Effector CD4-positive, alpha-beta T cell (primary cell): ENCODE measurements at places on chromosomes 16 and 17.

DNA sequence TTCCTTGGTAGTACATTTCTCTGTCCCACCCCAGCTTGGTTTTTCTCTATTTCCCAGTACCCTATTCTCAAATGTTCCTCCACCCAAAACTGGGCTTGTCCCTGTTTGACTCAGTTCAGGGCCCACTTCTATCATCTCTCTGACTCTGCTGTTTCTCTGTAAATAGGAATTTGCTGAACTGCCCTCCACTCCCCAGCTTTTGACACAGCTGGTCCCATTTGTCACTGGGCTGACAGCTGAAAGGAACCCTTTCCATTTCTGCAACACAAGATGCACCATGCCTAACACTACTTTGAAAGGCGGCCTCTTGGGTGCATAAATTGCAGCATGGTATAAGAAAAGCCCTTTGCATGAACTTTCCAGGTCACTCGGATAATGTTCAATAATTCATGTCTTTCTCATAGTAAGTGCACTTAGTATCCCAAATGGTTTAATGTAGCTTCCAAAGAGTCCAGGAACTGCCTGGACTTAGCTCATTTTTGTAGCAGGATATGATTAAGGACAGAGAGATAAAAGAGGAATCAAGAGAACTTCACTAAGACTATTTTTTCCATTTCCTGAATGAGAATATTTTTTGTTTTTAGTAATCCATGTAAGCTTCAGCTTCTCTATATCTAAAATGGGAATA lies 256.7 kb downstream of the CDH11 start:
- DNase-seq, result no peak

DNA sequence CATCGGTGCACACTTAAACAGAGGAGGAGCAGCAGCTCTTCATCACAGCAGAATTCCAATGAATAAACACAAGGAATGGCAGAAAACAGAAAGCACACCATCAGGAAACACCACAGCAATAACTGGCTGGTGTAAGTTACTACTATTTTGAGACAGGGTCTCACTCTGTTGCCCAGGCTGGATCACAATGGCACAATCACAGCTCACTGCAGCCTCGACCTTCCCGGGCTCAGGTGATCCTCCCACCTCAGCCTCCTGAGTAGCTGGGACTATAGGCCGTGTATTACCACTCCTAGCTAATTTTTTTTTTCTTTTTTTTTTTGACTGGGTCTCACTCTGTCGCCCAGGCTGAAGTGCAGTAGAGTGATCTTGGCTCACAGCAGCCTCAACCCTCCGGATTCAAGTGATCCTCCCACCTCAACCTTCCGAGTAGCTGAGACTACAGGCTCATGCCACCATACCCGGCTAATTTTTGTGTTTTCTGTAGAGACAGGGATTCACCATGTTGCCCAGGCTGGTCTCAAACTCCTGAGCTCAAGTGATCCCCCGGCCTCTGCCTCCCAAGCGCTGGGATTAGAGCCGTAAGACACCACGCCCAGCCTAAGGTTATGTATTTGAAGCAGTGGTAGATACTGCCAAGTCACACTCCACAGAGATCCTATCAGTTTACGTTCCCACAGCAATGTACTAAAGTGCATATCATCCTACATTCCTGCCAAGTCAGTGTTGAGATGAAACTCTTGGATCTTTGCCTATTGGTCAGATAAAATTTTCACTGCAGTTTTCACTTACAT lies 20.7 kb downstream of the TRAP1 start:
- no peak for DNase-seq

DNA sequence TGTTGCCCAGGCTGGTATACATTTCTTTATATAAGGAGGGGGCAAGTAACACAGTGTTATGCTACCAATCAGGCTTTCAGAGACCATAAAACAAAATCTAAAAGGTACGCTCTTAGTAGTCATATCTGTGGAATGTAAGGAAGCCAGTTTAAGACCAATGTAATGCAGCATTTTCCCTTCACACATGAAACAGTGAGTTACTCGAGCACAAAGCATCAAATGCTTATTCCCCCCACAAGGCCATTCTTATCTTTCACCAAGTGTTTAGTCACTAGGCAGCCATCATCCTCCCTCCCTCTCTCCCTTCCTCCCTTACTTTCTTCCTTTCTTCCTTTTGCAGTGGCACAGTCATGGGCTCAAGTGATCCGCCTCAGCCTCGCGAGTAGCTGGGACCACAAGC lies 12.8 kb downstream of the HMOX2 start:
- DNase-seq, result no peak

DNA sequence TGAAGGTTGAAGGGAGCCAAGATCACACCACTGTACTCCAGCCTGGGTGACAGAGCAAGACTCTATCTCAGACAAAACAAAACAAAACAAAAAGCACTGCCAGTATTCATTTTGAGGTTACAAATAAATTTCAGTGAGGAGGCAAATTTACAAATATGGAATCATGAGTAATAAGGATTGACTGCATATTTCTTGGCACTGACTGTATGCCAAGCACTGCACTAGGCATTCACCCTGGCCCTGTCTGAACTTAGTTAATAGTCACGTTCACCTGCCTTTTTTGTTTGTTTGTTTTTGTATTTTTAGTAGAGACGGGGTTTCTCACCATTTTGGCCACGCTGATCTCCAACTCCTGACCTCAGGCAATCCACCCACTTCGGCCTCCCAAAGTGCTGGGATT lies 5.1 kb downstream of the LDAF1 start:
- DNase-seq, result no peak

DNA sequence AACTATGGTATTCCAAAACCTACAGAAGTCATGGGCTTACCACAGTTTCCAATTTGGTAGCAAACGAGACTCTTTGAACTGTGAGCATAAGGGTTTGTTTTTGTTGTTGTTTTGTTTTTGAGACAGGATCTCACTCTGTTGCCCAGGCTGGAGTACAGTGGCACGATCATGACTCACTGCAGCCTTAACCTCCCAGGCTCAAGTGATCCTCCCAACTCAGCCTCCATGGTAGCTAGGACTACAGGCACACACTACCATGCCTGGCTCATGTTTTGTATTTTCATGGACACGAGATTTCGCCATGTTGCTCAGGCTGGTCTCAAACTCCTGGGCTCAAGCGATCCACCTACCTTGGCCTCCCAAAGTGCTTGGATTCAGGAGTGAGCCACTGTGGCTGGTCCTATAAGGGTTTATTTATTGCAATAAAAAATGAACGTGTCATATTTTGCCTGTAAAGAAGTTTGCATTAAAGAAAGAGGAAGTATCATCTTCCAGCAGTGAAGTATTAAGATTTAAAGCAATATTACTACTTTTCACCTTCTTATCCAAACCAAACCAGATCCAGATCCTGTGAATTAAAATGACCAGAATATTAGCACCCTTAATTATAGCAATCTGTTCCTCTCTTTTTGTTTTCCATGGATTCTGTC lies 37.2 kb downstream of the KCNJ2 start:
- DNase-seq, result no peak

GRCh38 chr17:80346498-80347275 lies 68.3 kb upstream of the ENDOV start:
- no peak for DNase-seq

DNA sequence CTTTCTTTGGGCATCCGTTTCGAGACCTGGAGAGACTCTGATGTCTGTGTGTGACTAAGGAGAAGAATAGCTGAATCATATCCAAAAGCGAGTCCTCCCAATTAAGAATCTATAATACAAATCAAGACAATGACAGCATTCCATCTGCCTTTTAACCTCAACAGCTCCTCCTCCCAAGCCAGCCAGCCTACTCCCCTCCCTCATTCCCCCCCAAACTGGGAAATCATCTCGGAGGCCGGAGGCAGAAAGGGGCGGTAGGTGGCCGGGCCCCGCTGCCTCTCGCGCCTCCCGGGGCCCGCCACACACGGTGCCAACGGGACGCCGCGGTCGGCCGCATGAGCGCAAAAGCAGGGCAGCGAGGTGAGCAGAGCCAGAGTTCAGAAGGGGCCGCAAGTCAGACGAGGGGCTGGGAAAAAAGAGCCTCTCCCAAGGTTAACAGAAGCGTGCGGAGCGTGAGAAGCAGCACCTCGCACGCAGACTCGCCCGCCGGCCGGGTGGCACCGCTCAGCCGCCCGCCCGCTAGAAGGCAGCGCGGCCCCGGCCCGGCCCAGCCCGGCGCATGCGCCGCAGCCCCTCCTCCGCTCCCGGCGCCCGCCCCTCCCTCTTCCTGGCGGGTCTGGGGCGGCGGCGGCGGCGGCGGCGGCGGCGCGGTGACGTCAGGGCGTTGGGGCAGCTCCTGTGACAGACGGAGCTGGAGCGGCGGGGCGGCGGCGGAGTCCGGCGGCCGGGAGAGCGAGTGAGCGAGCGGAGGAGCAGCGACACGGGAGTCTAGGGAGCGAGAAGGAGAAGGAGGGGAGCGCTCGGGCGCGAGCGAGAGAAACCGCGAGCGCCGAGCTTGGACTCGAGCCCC lies at the start of gene PAFAH1B1:
Gene PAFAH1B1 (plus strand): TSS at position 684 of the 850 bp plus-strand sequence. CDS start 44,635 bp downstream, outside the sequence.
- DNase-seq, result peak; percentile 90

DNA sequence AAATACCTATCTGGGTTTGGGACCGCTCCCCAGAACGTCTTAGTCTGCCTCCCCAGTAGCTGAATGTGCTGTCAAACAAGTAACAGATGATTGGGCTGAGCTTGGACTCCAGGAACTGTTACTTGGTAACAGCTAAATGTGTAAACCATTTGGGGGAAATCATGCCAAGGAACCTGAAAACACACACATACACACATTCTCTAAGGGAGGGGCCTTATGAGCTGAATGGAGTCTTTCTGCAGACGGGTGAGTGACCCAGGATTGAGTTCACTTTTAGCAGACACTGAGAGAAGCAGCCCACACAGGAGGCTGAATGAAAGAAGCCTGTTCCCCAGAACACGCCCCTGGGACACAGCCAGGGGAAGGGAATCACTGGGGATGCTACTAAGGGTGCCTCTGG lies 1.6 kb downstream of the ACLY start:
- no peak for DNase-seq

DNA sequence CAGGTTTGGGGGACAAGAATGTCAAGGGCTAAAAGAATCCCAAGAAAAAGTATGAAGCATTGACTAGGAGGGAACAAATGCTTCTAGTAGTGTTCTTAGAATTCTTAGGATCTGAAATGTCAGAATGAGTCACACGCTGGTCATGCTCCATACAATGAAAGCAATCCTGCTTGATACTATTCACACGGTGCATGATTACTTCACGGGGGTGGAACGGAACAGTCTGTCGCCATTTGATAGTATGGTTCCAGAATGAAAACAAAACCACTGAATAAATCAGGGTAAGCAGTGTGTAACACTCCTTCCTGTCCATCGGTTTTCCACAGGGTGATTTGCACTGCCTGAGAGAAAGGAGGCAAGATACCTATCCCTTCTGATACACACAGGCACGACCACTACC lies 22.9 kb upstream of the YWHAE start:
- DNase-seq, result no peak

DNA sequence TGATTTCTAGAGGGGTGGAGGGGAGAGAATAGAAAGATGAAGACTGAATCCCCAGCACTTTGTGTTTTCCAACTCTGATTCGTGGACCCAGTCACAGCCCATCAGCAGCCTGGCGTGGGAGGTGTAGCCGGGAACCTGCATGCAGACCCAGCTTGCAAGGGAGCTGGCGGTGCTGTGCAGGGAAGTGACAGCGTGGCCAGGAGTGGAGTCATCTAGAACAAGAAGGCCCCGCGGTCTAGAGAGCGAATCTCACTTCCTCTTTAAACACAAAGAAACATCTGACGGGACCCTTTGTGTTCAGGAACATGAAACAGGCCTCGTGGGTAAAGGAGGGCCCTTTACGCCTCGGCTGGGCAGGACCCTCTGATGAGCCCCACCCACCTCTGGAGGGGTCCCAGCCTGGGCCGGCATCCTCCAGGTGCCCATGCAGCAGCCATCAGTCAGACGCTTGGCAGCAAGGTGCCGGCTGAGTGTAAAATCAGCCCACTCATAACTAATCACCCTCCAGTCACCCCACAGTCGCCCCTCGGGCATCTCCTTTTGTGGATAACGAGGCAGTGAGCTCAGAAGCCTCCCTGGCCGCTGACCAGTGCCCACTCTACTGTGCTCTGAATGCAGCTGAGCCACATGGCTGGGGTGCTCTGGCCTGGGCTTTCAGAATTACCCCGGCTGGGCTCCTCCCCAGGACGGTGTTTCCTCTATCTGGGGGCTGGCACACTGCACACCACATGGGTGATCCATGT lies 4.4 kb downstream of the SNAI3 start:
- DNase-seq, result peak; percentile 43

DNA sequence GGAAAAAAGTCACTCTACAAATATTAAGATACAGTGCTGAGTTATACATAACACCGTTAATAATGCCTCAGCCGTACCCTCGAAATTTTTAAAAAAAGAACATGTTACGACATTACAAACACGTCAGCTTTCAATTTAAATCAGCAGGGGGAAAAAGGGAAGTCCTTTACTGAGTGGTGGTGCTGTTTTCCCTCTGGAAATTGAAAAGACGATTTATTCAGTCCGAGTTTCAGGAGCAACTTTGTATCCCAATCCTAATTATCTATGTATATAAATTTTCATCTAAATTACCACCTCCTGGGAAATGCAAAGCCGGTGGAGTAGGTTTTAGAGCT lies 1.3 kb downstream of the NETO2 start:
- DNase-seq, result no peak

GRCh38 chr16:29789775-29790182 lies 772 bp upstream of the KIF22 start:
- no peak for DNase-seq

- DNase-seq, result no peak
Measured at GRCh38 chr17:81706757-81707624, 3.8 kb downstream of the MRPL12 start.

DNA sequence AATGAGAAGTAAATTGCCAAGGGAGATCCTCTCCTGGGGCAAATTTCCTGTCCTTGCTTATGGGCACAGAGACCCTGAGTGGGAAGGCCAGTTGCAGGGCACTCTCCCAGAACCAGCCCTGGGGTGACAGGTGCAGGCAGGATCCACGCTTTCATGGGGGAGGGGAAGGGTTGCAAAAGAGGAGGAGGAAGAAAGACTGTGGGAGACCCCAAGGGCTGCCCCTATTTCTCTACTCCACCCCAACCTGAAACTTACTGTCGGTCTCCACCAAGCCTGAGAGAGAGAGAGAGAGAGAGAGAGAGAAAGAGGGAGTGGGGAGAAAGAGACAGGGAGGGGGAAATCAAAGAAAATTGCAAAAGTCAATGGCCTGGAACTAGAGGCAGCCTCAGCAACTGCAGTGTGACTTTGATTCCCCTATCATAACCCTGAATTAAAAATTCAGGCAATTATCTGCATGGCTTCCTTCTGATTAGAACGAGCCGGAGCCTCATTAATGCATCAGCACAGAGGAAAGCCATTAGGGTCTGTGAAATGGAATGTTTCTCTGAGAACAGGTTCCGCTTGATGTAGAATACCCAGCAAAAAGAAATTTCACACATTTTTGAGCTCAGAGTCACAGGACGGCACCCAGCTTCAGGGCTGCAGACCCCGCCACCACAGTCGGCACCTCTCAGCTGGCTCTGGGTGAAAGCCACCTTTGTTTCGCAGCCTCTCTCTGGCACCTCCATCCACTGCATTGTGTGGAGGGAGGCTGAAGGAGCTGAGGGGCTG lies 45.1 kb upstream of the HNF1B start:
- no peak for DNase-seq

GRCh38 chr16:1223355-1224214 lies 1.5 kb downstream of the TPSG1 start:
- no peak for DNase-seq
